ENCODE measurements at places on chromosomes 3 and 15.

- no peak for DNase-seq
These were observed 86.4 kb upstream of the WNT7A start for GRCh38 chr3:13966302-13966701.

DNA sequence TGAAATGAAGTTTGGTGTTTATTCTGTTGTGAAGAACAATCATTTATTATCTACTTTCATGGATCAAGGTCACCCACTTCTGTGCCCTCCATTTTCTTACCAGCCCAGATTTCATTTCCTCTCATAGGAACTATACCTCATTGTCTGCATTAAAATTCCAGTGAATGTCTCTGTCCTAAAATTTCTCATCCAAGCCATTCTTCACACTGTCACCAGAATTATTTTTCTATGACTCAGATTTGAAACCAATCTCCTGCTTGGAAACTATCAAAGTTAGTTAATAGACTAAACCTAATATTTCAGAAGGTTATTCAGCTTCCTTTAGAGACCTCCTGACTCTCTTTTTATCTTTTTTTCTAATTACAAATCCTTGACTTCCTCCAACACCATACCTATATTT is 364.1 kb upstream of the CBLB start:
- DNase-seq = no peak

DNA sequence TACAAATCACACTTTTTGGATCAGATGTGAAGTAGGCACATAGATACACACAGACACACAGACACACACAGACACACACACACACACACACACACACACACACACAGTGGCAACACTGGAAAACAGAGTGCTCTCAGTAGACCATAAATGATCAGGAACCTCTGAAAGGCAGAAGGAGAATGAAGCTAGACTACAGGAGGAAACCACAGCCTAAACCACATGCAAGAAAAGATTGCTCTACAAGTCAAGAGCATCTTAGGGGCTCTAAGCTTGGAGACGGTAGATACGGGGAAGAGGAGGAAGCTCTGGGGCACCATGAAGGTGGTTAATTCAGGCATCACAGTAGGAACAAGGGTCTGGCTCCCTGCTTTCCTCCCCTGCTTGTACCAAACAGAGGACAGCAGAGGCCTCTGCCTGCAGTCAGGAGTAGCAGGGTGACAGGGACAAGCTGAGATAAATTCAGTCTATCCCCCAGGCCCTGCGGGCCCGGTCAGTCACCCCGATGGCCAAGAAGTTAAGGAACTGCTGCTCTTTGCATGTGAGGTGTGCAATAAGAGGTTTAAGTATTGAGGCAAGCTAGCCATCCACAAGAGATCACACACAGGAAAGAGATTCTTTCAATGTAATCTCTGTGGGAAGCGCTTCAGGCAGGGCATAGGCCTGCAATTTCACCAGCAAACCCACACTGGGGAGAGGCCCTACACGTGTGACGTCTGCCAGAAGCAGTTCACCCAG is 23.5 kb upstream of the ARPIN start:
- no peak for DNase-seq

- DNase-seq = no peak
These were observed 16.8 kb upstream of the SMAD3 start for GRCh38 chr15:67048281-67049279.

GRCh38 chr3:90031121-90031520 is 923.7 kb downstream of the EPHA3 start:
- no peak for DNase-seq
